ENCODE measurements at places on chromosomes 16 and 17.

DNA sequence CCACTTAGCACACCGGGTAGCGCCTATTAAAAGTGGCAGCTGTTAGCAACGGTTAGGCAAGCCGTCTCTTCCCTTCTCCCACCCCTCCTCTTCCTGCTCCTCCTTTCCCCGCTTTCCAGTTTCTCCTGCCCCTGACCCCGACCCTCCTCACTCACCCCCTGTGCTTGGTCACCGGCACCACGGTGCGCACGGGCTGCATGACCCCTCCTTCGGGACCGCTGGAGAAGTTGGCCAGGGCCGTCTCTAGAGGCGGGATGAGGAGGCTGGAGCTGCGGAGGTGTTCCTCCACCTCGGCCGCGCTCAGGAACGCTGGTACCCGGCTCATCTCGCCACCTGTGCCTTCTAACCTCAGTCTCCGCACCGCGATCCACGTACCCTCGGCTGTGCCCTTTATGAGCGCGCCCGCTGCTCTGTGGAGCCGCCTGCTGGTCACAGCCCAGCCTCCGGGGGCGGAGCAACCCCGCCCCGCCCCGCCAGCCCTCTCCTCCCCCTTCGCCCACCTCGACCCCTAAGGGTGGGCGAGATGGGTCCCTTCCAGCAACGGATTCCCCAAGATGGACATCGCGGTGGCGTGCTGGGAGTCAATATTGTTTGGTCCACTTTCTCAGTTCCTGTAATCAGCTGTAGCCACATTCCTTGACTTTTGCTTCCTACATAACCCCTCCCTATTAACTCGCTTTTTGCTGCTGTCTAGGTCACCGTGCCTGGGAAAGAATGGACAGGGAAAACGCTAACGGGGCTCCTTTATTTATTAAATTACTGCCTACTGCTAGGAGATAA is at the start of gene CRYM:
CRYM (minus strand) TSS at position 364 of the 780 bp plus-strand sequence; CDS start at position 325, 39 bp downstream.
- DNase-seq: no peak

DNA sequence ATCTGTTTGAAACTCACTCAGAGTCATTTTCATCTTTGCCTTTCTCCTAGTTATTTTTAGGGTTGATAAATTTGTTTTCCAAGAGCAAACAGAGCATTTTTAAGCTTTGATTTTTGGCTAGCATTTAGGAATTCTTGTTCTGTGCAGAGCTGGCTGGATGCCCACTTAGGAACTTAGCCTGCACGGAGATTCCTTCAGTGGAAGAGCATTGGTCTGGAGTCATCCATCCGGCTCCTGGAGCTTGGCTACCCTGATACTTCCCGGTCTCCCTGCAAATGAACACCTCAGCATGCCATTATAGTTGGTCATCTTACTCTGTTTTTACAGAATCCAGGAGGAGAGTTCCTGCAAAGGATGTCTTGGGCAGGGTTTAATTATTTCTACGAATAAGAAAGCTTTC is 57.1 kb downstream of the SPECC1 start:
- DNase-seq: no peak

DNA sequence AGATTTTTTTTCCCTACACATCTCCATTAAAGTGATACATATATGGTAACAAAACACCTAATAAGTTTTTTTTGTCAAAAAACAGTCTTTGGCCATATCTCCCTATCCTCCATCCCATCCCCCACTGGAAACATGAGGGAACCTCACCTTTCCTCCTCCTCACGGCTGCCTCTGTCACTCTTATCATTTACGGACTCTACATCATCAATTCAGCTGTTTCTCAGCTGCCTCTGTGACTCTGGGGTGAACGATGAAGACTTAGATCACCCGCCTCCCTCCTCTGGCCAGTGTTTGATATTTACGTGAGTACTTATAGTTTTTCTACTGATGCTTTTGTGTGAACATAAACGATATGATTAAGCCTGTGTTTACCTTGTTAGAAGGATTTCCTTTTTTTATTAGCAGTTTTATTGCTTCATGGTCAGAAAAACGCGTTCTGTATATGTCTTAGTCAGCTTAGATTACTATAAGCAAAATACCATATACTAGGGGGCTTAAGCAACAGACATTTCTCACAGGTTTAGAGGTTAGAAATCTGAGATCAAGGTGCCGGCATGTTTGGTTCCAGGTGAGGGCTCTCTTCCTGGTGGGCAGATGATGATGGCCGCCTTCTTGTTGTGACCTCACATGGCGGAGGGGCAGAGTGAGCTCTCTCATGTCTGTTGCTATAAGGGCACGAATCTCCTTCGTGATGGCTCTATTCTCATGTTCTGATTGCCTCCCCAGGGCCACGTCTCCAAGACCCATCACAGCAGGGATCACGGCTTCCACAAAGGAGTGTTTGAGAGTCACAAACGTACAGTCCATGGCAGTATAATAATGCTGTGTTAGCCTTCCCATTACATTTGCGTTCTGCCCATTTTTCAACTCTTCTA is 32.1 kb downstream of the DNAH17 start:
- DNase-seq: no peak

DNA sequence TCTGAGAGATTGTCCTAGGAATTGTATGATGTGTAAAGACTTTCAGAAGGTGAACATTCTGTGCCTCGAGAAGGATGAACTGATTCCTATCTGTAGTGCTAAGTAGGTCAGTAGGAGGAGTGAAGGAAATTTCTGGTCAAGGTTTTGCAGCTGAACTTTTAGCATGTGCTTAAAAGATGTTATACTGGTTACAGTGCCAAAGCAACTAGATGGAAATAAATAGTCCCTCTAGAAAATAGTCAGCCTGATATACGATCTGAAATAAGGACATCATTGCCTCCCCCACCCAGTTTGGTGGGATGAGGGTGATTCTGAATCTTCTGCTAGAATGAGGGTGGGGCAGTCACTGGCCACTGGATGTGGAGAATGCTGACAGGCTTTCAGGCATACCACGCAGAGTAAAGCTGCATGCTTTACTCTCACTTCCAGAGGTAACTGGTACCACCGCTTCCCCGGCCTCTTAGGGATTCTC is 57.2 kb upstream of the VPS4A start:
- DNase-seq: no peak

DNA sequence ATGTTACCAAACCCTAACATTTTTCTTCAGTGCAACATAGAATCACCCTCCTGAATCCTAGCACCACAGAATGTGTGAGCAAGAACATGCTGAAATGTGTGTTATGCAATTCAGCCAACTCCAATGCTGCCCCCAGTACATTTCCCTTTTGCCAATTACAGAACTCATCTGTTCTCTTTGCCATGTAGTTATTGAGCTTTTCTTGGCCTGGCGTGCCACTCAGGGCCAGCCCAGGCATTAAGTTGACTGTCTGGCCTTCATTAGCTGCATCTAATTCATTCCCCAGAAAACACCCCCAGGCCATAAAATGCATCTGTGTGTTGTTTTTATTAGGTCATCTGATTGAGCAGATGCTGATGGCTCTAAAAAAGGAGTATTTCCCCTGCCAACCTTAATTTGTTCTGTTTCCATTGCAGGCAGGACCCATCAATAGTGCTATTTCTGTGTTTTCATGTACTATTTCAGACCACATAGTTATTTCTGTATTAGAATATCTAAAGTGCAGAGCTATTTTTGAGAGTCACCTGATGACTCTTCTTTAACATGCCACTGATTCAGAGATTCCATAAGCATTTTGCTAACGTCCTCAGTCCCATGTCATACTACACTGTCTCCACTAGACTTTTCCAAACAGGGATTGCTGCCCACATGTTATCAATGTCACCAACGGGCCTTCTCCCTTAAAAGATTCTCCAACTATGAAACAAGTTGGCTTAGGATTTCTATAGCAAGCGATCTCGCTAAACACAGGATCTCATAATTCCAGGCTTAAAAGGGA is 969.7 kb downstream of the CDH11 start:
- no peak for DNase-seq

- DNase-seq: no peak
Observed at GRCh38 chr17:35584061-35584460, 3.1 kb upstream of the AP2B1 start.

DNA sequence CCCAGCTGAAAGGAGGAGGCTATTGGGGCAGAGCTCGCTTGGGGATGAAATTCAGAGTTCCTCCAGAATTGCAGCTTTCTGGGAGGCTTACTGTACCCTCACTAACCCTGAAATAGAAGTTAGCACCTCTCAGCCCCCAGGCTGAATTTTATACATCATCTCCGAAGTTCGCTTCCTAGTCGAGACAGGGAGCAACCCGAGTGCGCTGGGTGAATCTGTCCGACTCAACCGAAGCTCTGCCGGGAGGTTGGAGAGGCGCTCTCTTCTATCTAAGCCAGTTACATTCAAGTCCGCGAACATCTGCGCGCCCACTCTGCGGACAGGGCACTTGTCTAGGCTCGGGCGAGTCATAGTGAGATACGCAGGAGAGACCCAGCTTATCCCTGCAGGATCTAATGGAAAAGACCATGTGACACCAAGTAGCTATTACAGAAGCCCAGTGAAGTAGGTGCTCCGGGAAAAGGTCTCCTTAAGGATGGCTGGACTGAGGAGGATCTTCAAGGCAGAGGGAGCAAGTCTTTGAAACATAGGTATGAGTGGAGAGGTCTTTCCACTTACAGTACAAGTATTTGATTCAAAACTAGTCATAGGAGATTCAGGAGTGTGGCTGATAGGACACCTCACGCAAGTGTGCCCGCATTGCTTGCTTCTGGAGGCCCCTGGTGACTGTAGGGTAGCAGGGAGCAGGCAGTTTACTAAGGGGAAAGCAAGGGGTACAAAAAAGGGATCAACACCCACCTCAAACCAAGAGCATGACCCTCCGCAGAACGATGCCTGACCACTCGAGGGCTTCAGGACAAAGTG is 646 bp upstream of the HES7 start:
- no peak for DNase-seq

DNA sequence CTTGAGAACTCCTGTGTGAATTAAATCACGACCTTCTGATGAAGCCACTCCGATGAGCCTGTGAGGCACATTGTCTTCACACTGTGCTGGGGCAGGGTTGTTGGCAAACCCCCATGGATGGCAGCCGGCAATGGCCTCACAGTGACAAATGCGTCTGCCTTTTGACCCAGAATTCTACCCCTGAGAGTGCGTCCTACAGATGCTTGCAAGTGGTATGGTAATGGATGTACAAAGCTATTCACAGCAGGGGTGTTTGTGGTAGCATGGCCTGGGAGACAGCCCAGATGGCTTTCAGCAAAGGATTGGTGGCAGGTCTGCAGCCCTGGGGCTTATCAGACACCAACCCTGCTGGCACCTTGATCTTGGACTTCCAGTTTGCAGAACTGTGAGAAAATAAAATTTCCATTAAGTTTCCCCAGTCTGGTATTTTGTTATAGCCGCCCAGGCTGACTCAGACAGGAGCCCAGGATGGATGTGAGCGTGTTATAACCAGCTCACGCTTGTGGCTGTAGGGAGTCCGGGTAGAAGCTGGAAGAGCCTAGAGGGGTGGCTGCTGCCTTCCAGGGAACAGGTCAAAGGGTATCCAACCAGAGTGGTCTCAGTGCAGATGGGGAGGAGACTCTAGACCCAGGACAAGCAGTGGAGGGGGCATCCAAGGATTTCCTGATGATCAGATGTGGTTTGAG is 10.1 kb downstream of the AFMID start:
- no peak for DNase-seq

GRCh38 chr16:27967169-27967568 is 96.3 kb downstream of the GSG1L start:
- DNase-seq: no peak

DNA sequence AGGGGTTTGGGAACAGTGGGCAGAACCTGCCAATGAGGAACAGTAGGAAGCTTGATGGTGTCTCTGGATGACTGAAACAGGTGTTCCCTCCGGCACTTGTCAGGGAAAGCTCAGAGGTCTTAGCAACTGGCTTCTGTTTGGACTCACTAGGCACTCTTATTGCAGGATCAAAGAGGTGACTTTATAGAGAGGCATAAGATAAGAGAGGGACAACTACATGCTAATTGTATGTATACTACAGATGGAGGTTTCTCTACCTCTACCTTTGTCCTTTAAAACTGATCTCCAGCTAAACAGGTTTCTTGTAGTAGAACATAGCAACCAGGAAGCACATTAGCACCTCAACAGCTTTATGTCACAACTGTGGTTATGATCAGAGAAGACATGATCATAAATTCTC is 7.6 kb downstream of the CNTD1 start:
- no peak for DNase-seq

GRCh38 chr16:28078261-28078660 is 14.7 kb upstream of the GSG1L start:
- no peak for DNase-seq

GRCh38 chr17:78019367-78019975 is 61.0 kb downstream of the TNRC6C start:
- no peak for DNase-seq

GRCh38 chr16:78669994-78670393 is 570.5 kb downstream of the WWOX start:
- DNase-seq: no peak

GRCh38 chr16:4315186-4316107 is at the start of gene GLIS2:
GLIS2 (plus strand) TSS chr16:4316067; CDS start chr16:4332281, 16,214 bp downstream.
- DNase-seq: no peak

GRCh38 chr17:28956861-28957260 is 5.5 kb upstream of the PHF12 start:
- DNase-seq: no peak

GRCh38 chr17:3040882-3041281 is 22.5 kb downstream of the OR1D5 start:
- DNase-seq: no peak

- no peak for DNase-seq
Observed at GRCh38 chr16:85998868-85999729, 100.1 kb downstream of the IRF8 start.

- DNase-seq: no peak
Observed at GRCh38 chr17:77101521-77102410, 39.0 kb upstream of the SEC14L1 start.

DNA sequence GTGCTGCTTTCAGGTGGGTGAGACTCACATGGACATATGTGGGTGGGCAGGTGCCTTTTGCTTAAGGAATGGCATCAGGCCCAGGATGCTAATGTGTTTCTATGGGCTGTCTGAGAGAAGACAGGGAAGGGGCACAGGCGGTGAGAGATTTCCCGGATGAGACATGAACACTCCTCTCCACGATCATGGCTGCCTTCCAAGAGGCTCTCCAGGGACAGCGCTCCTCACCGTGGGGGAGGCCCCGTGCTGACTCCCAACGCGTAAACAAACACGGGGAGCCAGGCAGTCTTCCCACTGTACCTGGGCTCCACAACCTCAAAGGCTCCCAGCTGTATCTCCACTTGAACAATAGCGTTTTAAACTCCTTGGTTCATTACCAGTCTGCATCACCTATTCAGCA is 42.8 kb downstream of the CDK5R1 start:
- DNase-seq: no peak

All from brain pericyte (primary cell).